ENCODE measurements at places on chromosomes 3 and 15. TPM values are rescaled to one million over a fixed set of nuclear protein-coding genes. Genes with fewer than 3 reads are reported as not detected.
A peak's percentile ranks its signal among the peaks of the same experiment; 100 is the strongest.

Gene ABHD2
- 18.1 TPM for total RNA-seq

Gene VEPH1
- total RNA-seq: 0.96 TPM

DNA sequence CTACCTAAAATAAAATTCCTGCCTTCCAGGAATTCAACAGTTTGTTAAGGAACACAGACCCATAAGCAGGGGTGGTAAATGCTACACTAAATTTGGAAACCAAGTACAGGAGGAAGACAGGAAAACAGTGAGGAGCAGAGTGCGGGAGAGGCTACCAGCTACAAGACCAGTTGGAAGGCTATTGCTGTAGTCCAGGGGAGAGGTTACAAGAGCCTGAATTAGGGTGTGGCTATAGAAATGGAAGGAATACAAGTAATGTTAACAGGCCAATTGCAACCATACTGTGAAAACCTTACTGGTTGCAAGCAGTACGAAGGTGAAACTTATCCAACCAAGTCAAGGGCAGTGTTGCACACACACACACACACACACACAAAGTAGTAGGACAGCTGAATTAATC, 880 bp upstream of the ARMC8 start:
- DNase-seq: peak; percentile 8

DNA sequence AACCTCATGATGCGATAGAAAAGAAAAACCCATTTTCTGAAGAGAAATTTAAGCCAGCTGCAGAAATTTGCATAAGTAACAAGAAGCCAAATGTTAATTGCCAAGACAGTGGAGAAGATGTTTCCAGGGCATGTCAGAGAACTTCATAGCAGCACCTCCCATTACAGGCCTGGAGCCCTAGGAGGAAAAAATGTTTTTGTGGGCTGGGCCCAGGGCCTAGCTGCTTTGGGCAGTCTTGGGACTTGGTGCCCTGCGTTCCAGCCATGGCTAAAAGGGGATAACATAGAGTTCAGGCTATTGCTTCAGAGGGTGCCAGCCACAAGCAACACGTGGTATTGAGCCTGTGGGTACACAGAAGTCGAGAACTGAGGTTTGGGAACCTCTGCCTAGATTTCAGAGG, 10.9 kb upstream of the DAZL start:
- DNase-seq: no peak

GRCh38 chr3:124834723-124835718, 52.1 kb downstream of the ITGB5 start:
- DNase-seq: peak; percentile 62

GRCh38 chr15:67187351-67187854, 67.1 kb downstream of the AAGAB start:
- DNase-seq: no peak

DNA sequence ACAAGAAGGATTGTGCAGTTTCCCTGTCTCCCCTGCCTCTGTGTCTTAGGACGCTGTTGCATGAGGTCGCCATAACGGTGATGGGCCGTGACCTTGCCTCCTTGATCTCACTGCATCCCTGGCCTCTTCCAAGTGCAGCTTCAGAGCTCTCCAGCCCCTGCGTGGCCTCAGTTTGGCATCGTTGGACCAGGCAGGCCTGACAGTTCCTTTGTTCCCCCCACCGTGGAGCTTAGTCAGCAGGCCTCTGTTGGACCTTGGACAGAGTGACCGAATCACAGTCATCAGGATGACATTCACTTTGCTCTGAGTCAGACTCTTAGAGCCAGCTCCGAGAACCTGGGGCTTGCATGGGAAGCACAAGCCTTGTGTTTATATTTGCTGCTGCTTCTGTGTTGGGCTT, 139.4 kb downstream of the OPA1 start:
- DNase-seq: no peak

Gene CTDSPL
- 36.9 TPM for total RNA-seq

- no peak for DNase-seq
Measured at GRCh38 chr3:30314757-30315325, 291.6 kb upstream of the TGFBR2 start.

Gene ANXA2
- total RNA-seq: 21.8 TPM

DNA sequence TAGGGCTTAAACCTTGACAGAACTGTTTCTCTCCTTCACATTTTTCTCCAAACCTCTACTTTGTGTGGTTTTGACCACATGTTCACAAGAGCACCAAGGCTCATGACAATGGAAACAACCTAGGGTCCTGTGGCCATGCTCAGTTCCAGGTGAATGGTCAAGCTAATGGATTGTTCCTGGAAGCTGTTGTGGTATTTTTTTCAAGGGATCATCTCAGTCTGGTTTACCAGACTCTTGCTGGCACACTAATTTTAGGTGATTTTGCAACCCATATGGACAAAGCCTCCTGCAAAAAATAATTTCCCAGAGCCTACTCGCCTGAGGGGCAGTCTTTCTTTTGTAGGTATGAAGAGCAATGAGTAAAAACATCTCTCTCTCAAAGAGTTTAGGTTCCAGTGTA, 67.2 kb downstream of the LSAMP start:
- DNase-seq: no peak

GRCh38 chr15:50241684-50242450, 23.7 kb downstream of the HDC start:
- no peak for DNase-seq

Gene DISP2
- 0.06 TPM for total RNA-seq

Gene GOLGA8S
- total RNA-seq: not detected

- DNase-seq: peak; percentile 61
Measured at GRCh38 chr3:66036586-66037148, 2.1 kb downstream of the MAGI1 start.

GRCh38 chr3:156132313-156132712, 11.9 kb downstream of the KCNAB1 start:
- DNase-seq: no peak

GRCh38 chr3:6799264-6799915, 61.5 kb upstream of the GRM7 start:
- DNase-seq: peak; percentile 61

Gene CLRN1
- not detected for total RNA-seq

GRCh38 chr15:69280783-69281182, 17.9 kb upstream of the PAQR5 start:
- no peak for DNase-seq

GRCh38 chr3:42749753-42750231, 23.3 kb downstream of the CCDC13 start:
- DNase-seq: peak; percentile 54

Gene ERICH6
- not detected for total RNA-seq

Gene IL12A
- 0.77 TPM for total RNA-seq

DNA sequence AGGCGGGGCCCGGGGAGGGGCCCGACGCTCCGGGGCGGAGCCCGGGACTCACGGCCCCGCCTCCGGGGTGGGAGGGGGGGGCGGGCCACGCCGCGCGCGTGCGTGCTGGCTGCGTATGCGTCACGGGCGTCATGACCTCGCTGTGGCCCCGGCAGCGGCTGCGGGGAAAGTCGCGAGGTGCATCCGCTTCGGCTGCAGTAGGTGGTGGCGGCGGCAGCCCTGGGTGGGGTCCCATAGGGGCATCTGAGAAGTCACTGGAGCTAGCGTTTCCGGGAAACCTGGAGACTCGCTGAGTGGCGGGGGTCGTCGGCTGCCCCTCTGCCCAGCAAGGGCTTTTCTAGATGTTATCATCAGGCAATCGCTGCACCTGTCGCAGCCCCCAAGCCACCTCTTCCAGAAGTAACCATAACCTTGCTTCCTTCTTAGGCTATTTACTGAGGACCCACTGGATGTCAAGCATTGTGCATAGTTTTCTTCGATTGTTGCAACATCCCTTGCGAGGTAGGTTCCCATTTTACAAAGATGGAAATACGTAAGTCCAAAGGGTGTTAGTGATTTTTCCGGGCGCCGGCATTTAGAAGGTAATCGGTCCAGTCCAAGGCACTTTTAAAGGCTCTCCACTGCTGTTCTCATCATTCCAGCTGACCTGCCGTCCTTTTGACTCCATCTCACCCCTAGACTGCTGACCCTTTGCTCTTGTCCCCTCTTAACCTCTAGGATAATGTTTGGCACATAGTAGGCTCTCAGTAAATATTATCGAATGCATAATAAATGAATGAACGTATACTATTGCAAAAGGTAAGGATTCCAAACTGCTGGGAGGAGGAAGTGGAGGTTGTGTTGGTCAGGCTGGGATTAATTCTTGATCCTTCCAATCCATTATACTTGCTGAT, at the start of gene GDPGP1:
GDPGP1 (plus strand) TSS at position 114 of the 893 bp plus-strand sequence. CDS start 6,700 bp downstream, outside the sequence.
- DNase-seq: no peak

Gene PLEKHO2
- 7.7 TPM for total RNA-seq

DNA sequence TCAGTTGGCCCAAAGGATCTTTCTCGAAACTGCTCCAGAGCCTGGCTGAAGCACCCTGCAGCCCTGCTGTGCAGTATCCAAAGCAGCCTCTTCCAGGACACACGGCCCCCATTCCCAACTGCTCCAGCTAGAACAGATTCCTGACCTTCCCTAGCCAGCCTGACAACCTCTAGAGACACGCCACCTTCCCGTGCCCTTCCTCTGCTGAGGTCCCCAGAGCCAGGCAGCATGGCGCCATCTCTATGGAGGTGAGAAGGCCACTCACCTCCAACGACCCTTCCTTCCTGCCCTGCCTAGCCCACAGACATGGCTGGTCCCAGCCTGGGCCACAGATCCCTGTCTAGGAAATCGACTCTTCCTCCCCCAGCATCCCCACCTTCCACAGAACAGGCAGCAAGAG, 3.1 kb downstream of the KIF7 start:
- no peak for DNase-seq

Gene FBXO45
- 23.1 TPM for total RNA-seq

Gene CCR9
- total RNA-seq: not detected

- no peak for DNase-seq
Measured at GRCh38 chr15:25439369-25439836, 579 bp upstream of the UBE3A start.

GRCh38 chr15:64152507-64153387, 1.2 kb downstream of the SNX22 start:
- no peak for DNase-seq

- DNase-seq: no peak
Measured at GRCh38 chr3:196492080-196492479, 11.5 kb downstream of the RNF168 start.

Gene USP19
- total RNA-seq: 36.0 TPM

DNA sequence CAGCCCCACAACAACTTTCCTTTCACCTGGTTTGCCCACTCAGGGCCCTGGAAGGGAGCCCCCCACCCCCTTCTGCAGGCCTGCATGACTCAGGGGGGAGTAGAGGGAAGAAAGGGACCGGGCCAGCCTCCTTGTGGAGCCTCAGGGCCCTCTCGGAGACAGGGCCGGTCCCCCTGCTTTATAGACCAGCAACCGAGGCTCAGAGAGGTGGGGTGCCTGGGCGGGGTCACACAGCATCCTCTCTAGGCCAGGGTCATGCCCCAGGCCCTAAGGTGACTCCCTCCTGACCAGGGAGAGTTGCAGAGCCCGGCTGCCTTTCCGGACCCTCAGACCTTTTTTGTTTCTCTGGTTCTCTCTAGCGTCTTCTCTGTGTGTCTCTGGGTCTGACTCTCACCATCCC, 211.3 kb downstream of the TBC1D2B start:
- no peak for DNase-seq

GRCh38 chr3:39272191-39272590, 7.6 kb downstream of the CX3CR1 start:
- no peak for DNase-seq

Gene IL17RE
- total RNA-seq: 0.56 TPM

DNA sequence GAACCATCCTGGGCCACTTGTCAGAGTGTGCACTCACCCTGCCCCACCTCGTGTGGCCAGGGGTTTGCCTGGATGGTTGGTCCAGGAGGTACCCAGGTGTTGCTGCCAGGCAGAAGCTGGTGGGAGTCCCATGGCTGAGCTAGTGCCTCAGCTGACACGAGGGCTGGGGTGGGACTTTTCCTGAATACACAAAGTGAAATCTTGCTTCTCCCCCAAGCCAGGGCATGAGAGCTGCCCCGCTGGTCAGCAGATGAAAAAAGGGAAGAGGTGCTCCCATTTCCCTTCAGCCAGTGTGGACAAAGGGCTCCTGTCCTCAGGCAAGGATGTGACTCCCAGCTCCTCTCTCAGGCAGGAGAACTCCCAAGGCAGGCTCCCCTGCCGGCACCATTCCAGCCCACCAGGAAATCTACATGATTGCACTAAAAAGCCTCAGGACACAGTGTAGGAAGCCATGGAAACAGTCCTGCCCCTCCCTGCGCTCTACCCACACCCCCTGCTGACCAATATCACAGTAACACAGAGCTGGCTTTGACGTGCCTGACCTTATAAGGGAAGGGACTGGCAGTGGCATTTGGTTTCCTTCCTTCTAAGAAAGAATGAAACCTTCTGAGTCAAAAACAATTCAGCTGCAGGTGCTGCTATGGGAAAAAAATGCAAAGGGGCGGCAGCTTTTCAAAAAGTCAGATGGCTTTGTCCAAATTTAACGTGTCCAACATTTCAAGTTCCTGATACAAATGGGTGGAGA, 33.9 kb downstream of the MYO5C start:
- DNase-seq: peak; percentile 89

Gene RNF111
- total RNA-seq: 32.3 TPM

DNA sequence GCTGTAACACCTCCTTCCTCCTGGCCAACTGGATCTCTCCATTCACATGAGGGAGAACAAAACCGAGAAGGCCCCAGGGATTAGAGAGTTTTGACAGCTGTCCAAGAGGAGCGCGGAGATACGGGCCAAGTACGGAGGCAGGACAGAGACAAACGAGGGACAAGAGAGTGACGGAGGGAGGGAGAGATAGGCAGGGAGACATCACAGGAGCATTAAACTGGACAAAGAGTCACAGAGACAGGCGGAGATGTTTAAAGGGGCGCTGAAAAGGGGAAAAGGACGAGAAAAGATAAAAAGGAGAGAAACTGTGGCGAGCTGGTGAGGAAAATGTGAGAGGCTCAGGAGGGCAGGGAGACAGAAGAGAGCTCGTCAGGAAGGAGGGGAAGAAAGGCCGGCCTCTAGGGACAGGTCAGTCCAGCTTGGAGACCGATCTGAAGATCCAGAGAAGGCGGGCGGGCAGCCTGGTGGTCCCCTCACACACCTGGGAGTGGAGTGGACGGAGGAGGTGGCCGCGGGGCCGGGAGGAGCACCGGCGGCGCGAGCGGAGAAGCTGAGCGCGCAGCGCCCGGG, 40.5 kb upstream of the ROPN1 start:
- peak; percentile 74 for DNase-seq

GRCh38 chr15:95091444-95091843, 860.1 kb downstream of the MCTP2 start:
- no peak for DNase-seq

- no peak for DNase-seq
Measured at GRCh38 chr15:75449585-75450306, 1.7 kb downstream of the SIN3A start.

Gene ADAMTSL3
- total RNA-seq: 1.5 TPM

DNA sequence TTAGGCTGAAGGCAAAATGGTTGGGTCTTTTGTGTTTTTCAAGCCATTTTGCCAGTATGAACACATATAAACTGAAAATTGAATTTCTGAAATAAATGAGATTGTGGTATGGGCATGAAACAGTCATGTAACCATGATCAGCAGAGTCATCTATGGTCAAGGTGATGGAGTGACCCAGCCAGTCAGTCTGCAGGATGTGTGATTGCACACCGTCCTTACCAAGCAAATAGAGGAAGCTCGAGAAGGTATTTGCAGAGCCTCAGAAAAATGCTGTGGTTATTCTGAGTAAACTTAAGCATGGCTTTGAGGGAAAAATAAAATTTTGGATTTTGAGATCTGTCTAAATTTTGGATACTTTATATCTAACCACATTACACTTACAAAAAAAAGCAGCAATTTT, 95.9 kb upstream of the RNF7 start:
- no peak for DNase-seq
